COLO829 (cell line): ENCODE measurements at places on chromosomes 13 and 19.

DNA sequence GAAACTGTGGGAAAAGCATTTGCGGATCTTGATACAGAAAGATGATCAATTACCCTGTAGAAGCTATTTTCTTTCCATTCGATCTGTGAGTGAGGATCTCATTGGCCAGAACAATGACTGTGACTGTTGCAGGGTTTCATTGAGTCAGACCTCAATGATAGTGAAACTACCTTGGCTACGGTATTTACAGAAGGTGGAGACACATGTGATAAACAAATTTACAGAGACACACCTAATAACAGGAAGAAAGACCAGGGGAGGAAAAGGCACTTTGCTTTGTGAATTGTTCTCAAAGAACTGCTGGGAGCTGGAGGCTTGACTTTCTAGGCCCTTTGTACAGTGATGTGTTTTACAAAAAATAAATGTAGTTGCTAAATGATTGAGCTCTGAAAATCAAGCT lies 19.9 kb upstream of the ARGLU1 start:
- no peak for DNase-seq

DNA sequence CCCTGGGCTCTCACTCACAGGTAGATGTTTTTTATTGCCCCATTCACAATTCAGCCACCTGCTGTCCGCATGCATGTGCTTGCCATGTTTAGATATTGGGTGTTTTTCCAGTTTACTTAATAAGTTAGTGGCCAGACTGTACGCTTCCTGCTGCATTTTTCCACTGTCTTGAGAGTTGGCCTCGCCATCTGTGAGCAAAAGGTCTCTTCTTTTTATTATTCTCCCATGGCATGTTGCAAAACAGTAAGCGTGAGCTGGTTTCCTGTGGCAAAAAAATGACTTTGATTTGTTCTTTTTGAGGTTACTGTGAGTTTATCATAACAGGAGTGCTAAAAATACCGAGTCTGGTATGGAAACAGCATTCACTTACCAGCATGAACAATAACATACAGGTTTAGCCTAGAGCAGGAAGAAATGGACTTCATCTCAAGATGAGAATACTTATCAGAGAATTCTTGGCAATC lies 46.0 kb downstream of the SAE1 start:
- no peak for DNase-seq

DNA sequence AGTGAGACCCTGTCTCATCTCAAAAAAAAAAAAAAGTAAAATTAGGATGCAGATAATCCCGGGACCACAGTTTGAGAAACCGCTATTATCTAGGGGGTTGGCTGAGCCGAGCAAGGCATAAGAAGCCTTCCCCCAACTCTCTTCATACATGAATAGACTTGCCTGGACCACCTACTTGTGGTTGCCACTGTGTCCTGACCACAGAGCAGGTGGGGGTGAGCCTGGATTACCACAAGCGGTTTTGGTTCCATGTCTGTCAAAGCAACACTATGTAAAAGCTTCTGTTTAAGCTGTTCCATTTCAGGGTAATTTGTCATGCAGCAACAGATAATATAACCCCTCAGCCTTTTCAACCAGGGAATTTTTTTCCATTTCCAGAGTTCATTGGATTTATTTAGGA lies 3.3 kb upstream of the NAPA start:
- no peak for DNase-seq

DNA sequence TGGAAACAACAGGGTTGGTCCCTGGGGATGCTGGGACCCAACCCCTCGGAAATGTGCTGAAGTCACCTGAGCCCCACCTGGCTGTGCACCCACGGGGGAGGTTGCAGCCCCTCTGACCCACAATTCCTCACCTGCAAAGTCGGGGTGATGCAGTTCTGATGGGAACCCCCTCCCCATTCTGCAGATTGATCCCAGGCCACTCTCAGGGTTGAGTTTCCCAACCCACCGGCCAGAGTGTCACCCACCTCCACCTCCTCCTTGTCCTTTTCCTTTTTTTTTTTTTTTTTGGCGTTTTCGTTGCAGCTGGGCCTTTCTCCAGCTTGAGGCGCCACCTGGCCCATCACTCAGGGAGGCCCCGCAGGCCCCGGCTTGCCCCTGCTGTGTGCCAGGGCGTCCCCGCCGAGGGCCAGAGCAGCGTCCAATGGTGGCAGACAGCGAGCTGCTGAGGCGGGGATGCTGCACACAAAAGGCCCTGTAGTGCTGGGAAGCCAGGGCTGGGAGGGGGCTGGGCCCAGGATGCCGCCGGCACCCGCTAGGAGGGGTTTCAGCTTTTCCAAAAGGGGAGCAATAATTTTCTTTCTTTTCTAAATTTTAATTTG lies 4.6 kb downstream of the PIK3R2 start:
- no peak for DNase-seq

GRCh38 chr13:41610404-41610803 lies 153.1 kb downstream of the RGCC start:
- DNase-seq: no peak

GRCh38 chr13:51815848-51816247 lies 11.9 kb upstream of the DHRS12 start:
- DNase-seq: no peak

DNA sequence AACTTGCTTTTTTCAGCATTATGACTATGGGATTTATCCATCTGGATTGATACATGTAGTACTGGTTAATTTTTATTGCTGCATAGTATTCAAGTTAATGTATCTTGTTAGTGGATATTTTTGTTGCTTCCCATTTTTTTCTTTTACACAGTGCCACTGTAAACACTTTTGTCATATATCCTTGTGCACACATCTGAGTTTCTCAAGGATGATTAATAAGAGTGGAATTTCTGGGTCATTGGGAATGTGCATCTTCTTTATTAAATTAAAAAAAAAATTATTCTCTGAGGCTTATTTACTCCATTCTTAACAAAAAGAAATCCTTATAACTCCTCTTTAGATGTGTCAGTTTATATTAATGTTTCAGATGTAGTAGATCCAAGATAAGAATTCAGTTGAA lies 27.3 kb downstream of the B3GLCT start:
- DNase-seq: no peak

DNA sequence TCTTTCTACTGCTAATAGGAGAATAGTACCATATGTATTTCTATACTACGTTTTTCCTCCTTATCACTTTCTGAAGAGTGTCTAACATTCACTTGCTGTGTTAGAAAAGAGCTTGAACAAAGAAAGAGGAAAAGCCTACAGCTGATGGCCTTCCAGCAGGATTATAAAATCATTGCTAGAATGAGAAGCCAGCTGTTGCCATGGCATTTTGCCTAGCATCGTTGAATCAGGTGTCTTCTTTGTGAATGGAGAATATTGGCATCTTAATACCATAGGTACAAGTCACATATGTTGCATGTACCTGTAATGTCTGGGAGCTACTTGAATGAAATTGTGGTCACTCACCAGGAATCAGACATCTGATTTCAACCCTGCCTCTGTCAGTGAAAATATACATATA lies 1174.9 kb downstream of the PCDH17 start:
- DNase-seq: no peak

DNA sequence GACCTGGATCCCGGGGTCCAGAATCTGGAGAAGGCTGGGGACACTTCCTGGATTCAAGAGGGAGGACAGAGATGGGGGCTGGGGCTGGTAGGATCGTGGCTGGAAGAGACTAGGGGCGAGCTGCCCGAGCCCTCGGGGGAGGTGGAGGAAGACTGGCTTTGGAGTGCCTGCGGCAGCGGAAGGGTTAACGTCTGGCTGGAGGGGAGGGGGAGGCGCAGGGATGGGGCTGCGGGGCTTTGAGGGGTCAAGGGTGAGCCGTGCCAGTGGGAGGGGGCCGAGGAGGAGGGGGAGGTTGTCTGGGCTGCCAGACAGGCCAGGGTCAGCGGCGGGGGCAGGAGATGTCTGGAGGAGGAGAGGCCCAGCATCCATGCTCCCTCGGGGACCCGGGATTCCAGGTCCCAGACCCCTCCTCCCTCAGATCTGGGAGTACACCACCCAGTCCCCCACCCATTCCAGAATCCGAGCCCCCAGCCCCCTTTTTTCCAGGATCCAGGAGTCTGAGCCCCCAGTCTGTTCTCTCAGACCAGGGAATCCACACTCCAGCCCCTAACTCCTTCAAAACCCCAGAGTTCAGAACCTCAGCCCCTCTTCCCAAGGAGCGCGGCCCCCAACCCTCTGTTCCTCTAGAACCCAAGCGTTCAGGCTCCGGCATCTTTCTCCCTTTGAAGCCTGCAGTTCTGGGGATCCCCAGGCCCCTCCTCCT lies 3.2 kb upstream of the SPACA6 start:
- DNase-seq: no peak

DNA sequence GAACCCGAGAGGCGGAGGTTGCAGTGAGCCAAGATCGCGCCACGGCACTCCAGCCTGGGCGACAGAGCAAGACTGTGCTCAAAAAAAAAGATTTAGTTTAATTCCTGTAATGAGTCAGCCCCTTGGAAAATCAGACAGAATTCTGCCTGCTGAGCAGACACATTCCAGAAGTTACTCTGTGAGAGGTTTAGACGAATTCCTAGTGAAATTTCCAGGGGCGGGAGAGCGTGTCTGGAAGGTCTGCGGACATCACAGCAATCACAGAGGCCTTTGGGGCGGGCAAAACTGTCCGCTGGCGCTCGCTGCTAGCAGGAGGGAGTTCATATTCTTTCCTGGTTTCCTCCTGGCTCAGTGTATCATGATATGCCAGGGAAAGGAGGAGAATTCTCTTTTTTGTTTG lies 17.5 kb downstream of the MISP start:
- DNase-seq: no peak

DNA sequence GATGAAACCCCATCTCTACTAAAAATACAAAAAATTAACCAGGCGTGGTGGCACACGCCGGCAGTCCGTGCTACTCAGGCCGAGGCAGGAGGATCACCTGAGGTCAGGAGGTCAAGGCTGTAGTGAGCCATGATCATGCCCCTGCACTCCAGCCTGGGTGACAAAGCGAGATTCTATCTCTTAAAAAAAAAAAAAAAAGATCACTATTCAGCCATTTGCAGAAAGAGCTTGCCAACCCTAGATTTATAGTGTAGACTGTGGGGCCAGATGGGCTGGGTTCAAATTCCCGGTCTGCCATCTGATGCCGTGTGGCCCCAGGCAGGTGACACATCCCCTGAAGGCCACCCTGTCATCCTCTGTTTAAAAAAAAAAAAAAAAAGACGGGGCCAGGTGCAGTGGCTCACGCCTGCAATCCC lies 28.9 kb downstream of the SMIM24 start:
- no peak for DNase-seq

- no peak for DNase-seq
Measured at GRCh38 chr13:96020931-96021330, 32.3 kb downstream of the UGGT2 start.

- DNase-seq: no peak
Measured at GRCh38 chr13:105334211-105334610, 1201.3 kb downstream of the EFNB2 start.

DNA sequence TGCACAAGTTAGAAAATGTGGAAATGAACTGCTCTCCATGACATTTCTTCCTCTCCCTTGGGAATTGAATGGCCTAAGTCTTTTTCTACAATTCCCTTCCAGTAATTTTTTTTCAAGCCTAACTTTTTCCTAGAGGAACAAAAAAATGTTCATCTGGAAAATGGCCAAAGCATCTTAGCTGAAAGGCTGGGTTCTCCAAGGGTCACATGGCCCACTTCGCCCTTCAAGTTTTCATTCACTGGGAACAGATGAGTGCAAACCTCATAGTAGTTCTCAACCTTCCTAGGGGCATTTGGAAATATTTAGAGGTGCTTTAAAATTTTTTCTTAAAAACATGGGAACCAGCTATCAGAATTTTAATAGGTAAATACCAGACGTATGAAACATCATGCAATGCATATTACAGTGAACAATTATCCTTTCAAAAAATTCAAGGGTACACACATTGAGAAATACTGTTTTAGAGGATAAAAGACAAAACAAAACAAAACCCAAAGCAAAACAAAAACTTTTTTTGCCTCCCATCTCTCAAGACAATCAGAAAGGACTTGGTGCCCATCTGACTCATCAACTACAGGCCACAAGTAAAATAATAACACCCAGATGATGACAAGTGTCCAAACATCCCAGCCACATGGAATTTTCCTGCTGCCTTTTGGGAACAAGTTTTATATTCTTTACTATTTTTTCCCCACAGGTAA lies 208.8 kb downstream of the SLITRK6 start:
- no peak for DNase-seq

DNA sequence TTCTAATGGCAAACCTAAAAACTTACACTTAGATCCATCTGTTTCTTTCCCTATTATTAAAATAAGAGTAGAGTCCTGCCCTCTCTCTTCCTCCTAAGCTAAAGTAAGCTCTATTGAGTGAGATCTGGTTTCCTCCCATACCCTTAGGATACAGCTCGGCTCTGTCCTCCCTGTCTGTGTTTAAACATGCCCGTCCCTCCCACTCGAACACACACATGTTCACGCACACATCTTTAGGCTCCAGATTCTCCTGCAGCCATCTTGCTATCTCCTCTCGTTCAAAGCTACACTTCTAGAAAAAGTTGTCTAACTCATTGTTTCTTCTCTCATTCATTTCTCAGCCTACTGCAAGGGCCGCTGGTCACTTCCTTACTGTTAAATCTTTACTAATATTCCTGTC lies 15.1 kb upstream of the CEBPG start:
- no peak for DNase-seq

GRCh38 chr19:39052243-39052746 lies 19.9 kb upstream of the FBXO27 start:
- no peak for DNase-seq

GRCh38 chr19:2381148-2381820 lies 21.2 kb downstream of the TMPRSS9 start:
- DNase-seq: peak; percentile 71

DNA sequence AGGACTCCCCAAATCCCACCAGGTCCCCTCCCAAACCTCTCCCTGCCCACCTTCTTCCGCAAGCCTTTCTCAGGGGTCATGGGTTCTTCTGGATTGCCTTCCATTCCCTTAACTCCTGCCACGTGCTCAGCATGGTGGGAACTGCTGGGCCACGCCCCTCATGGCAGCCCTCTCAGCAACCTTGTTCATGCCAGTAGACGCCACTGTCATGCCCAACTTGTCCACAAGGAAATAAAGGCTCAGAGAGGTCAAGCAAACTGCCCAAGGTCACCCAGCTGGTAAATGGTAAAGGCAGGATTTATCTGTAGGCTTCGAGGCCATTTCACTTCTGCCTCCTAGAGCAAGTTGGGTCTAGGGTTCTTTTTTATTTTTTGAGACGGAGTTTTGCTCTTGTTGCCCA lies 10.9 kb downstream of the PRAM1 start:
- no peak for DNase-seq

DNA sequence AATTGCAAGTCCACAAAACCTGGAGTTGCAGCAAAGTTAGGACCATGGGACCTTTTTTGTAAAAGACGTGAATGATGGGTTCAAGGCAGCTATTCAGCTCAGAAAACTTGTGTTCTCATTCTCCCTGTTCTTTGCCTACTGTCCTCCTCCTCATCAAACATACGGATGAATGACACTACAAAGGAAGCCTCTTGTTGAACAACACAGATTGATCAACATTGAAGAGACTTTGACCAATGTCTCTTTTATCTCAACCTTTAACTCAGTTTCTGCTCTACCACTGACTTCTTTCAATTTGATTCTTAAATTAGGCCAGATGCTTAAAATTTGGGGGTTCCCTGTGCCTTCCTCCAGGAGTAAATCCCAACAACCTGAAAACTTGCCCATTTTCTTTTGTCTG lies 27.9 kb upstream of the KLF12 start:
- DNase-seq: no peak

GRCh38 chr19:703651-704446 lies 4.9 kb upstream of the PALM start:
- peak; percentile 79 for DNase-seq
